Activated naive CD4-positive, alpha-beta T cell treated with Interleukin-2 at 50 U/mL for 16 hours (primary cell): ENCODE measurements at places on chromosomes 2 and 18.

DNA sequence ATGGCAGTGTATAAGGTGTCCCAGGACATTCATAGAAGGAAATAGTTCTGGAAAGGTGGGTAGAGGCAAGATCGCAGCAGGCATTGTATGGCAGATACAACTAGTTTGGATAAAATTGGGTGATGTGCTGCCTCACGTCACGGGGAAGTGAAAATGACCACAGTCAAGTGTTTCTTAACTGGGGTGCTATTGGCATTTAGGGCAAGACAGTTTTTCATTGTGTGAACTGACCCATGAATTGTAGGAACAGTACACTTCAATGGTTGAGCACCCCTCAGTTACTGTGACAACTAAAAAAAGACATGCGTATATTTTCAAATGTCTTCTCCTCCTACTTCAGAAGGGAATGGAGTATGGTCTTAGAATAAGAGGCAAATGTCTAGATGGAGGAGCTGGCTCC lies 22.3 kb upstream of the CYRIA start:
- no peak for DNase-seq

DNA sequence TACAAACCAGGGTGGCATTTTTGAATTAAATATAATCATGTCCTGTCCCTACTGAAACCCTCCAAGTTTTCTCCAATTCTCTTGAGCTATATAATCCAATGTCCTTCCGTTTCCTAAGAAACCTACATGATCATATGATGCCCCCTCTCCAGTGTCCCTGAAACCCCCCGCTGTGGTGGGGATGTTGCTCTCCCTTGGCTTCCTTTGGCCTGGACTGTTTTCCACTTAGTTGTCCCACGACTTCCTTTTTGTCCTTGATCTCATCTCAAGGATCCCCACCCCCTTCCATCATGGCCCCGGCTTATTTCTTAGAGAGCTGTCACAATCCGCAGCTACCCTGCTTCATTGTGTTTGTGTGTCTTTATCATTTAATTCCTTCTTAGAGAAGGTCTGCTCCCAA lies 43.8 kb downstream of the TMEM18 start:
- DNase-seq: no peak

- DNase-seq: no peak
Measured at GRCh38 chr2:71078624-71079023, 10.2 kb downstream of the NAGK start.

- peak; percentile 66 for DNase-seq
Measured at GRCh38 chr18:13464432-13465123, 246.0 kb downstream of the LDLRAD4 start.

DNA sequence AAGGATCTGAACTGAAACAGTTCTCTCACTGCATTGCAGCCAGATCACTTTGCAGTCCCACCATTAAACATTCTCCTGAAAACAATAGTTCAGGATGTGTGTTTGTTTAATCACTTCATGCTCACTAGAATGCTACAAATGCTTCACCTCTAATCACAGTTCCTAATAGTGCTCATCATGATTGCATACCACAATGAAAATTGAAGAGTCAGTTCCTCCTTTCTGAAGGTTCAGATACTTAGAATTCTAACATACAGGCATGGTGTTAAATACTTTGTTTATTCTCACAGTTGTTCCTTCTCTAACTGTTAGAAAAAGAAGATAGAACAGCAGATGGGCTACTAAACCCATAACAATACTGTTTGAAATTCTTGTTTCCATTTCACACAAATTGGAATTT lies 622.3 kb upstream of the ACVR2A start:
- DNase-seq: no peak

DNA sequence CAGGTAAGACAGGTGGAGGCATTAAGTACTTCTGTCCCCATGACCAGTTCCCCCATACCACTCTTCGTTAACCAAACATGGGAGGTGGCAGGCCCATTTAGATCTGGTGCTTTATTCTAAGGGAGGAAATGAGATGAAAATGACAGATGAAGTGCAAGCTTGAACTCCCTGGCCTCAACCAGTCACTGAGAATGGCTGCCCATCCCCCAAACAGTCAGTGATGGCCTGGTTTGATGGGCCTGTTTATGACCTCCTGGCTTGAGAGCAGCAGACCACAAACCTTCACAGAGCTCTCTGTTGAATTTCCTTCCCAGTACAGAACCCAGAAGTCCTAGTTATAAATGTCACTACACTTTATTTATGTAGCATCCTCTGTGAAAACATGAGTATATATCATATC lies 31.1 kb downstream of the EPAS1 start:
- DNase-seq: no peak

DNA sequence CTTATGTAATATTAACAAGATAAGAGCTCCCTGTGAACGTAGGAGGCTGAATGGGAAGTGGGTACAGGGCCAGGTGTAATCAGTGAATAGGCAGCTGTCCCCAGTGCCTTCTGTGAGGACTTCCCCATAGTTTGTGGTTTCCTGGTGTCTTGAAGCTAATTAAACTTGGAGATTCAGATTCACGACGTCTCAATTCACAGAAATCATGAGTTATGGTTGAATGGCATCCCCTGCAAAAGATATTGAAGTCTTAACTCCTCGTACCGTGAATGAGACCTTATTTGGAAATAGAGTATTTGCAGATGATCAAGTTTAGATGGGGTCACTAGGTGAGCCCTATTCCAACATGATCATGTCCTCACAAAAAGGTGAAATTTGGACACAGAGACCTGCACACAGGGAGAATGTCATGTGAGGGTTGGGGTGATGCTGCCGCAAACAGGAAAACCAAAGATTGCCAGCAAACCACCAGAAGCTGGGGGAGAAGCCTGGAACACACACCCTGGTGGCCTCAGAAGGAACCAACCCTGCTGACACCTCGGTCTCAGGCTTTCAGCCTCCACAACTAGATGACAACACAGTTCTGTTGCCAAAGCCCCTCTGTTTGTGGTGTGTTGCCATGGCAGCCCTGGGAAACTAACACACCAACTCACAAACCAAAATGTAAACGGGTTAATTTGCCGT lies 13.2 kb downstream of the ARL4C start:
- DNase-seq: peak; percentile 82

DNA sequence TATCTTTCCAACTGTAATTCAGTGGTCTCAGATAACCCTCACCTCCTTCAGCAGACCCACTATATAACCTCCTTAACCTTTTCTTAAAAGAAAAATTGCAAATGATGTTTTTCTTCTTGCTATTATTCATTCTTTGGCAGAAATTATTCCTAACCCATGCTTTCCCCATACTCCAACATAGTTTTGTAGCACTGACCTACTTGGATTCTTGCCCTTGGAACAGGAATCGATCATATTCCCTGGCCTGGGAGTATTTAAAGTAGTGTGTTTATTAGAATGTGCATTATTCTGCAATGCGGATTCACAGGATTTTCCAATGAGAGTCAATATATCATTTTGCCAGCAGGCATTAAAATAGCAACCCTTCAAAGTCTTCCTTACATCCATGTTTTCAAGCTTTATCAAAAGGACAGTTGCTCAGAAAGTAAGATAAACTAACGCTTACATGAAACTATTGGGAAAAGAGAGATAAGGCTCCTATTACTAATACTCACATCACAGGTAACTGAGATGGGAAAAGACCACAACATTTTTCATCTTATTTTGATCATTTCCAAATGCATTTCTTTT lies 37.4 kb downstream of the CHN1 start:
- no peak for DNase-seq
